ENCODE measurements at places on chromosomes 13 and 19.

- DNase-seq = peak; percentile 74
Measured at GRCh38 chr19:1001538-1002166, 1.4 kb downstream of the GRIN3B start.

GRCh38 chr19:30228113-30228834, 143.9 kb upstream of the ZNF536 start:
- no peak for DNase-seq

DNA sequence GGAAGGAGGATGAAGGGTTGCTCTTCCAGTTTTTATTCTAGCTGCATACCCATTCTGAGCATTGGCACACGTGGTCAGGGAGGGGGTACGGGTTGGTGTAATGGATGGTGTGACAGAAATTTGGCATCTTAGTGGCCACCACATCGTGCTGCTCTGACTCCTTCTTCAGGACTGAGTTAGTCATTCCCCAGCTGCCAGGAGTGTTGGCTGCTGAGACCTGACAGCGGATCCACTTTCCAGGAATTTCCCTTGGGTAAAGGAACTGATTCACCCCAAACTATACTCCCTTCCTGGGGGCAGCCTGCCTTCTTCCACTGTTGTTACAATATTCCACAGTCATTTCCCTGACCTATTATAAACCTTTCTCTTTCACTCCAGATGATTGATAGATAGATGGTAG, 595.5 kb upstream of the KLHL1 start:
- DNase-seq = no peak

- DNase-seq = no peak
Measured at GRCh38 chr19:40576151-40576584, 505 bp upstream of the SHKBP1 start.

DNA sequence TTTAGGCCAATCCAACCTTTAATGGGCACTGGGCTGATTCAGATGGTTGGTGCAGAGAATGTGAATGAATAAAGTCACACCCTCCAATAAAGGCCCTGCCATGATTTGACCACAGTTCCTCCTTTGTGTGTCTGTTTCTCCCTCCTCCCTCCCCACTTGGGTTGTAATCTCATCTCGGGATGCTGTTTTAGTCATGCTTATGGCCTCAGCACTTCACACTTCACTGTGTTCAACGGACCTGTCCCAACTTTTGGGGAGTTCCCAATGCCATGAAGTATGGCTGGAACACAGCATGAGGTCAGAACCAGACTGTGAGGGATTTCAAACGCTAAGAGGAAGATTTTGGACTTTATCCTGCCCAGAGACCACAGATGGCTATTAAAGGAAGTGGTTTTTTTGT, 5.6 kb upstream of the RAB8A start:
- DNase-seq = no peak

DNA sequence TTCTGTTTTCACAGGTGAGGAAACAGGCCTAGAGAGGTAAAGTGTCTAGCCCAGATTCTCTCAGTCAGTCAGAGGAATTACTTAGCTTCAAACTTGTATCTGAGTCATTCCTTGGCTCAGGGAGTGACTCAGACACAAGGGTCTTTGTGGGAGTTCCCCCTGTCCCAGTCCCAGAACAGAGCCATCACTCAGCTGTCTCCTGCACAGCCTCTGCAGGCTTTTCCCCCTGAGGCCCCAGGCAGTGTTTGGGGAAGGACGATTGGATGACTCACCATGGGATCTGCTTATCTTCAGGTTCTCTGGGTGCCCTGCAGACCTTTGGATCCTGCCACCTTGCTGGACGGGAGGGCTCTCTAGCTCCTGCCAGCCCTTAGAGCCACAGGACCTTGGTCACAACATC, 13.2 kb downstream of the ZNF793 start:
- DNase-seq = no peak

GRCh38 chr19:12838886-12839756, 806 bp downstream of the MAST1 start:
- DNase-seq = peak; percentile 22

- DNase-seq = no peak
Measured at GRCh38 chr19:51808333-51808986, 13.5 kb downstream of the FPR3 start.

DNA sequence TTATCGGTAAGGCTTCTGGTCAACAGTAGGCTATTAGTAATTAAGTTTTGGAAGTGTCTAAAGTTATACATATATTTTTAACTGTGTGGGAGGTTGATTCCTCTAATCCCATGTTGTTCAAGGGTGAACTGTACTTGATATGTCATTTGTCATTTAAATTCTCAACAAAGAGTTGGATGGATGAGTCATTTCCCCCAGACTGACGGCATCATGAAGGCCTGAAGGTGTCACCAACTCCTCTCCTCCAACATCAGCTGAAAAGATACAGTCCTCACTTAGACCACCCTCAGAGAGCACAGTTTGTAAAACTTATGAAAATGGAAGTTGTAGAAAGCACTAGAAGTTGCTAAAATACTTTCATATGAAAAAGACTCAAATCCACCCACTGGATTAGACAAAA, 48.8 kb downstream of the DCLK1 start:
- no peak for DNase-seq

DNA sequence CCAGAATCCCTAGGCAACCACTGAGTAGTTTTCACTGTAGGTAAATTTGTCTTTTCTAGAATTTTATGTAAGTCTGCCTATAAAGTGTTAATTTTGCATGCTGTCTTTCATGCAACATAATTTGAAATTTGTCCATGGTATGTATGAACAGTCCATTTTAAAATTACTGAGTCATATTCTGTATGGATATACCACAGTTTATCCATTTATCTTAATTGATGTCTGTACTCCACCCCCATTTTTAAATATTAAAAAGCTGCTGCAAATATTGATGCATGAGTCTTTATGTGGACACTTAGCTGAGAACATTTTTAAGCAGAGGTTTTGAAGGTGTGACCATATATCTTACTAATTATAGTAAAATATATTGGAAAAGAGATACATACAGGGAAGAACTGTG, 9.0 kb downstream of the ZNF134 start:
- no peak for DNase-seq

GRCh38 chr19:3693025-3693925, 7.0 kb downstream of the PIP5K1C start:
- no peak for DNase-seq

- no peak for DNase-seq
Measured at GRCh38 chr13:109704771-109705635, 81.4 kb downstream of the IRS2 start.

- DNase-seq = no peak
Measured at GRCh38 chr19:17765069-17765618, 13.9 kb downstream of the FCHO1 start.

DNA sequence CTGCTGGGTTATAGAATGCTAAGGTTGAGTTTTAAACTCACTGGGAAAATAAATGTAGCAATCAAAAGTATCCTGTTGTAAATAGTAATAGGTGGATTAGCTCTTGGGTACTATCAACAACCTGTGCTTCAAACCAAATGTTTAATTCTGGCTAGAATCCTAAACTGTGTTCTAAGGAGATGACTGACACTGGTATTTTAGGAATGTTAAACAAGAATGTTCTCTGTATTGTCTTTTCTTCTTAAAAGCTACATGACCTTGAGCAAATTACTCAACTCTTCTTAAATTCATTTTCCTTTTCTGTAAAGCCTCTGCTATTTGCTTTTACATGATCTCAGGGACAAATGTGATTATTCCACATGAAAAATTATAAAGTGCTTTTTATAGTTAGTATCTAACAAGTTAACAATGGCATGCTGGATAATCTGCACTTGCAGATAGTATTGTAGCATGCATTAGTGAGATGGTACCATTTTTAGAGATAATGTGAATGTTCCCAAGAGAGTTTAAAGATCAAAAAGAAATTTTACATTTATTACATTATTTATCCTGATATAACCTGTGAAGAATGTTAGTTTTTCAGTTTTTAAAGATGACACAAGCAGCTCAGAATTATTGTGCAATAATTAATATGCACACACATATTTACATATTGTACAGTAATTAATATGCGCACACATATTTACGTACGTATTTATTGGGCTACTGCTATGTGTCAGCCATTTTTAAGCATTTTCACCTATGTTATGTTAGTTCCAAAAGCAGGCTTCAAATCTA, 13.6 kb upstream of the EPSTI1 start:
- DNase-seq = no peak

GRCh38 chr19:38850436-38850975, 720 bp upstream of the HNRNPL start:
- DNase-seq = no peak

DNA sequence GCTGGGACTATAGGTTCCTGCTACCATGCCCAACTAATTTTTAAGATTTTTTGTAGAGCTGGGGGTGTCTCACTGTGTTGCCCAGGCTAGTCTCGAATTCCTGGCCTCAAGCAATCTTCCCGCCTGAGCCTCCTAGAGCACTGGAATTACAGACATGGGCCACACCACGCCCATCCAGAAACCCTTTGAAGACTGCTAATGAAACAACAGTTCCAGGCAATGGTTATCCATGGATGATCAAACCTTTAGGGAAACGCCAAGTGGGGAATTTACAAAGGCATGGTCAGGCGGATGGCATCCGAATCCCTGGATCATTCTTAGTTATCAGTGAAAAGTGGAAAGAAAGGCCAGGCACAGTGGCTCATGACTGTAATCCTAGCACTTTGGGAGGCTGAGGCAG, 16.9 kb upstream of the DNMT1 start:
- DNase-seq = no peak

DNA sequence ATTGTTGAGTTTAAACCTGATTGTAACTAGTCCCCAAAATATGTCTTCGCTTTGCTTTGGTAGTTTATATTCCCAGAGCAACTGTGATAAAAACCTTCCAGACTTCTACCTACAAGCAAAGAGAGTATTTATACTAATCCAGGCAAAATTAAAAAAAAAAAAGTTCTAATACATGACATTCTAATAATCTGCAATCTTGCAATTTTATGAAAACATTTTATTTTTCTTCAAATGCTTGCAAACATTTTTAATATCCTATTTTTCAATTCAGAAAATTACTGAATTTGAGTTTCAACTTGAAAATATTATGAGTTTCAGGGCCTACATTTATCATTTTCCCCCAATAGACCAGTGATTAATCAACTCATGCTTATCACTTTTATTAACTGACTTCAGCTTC, 830.2 kb upstream of the KLHL1 start:
- no peak for DNase-seq

GRCh38 chr13:93872376-93872775, 607.1 kb downstream of the DCT start:
- no peak for DNase-seq

DNA sequence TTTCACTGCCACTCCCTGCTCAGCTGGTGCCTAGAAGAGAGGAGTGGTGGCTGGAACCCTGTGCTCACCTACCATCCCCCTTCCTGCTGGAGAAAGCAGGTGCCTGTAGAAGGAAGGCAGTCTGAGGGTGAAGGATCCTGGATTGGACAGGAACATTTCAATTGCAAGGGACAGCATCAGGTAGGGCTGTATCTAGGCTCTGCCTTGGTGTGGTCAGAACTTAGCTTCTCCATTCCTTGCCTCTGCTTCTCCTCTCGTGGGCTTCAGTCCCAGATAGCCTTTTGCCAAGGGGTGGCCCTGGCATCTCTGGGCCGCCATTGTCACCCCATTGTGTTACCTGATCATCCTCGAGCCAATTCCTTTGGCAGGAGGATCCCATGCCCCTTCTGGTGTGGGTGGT, 73.2 kb upstream of the KCTD15 start:
- no peak for DNase-seq

- no peak for DNase-seq
Measured at GRCh38 chr13:113413898-113414282, 39.4 kb downstream of the ADPRHL1 start.

DNA sequence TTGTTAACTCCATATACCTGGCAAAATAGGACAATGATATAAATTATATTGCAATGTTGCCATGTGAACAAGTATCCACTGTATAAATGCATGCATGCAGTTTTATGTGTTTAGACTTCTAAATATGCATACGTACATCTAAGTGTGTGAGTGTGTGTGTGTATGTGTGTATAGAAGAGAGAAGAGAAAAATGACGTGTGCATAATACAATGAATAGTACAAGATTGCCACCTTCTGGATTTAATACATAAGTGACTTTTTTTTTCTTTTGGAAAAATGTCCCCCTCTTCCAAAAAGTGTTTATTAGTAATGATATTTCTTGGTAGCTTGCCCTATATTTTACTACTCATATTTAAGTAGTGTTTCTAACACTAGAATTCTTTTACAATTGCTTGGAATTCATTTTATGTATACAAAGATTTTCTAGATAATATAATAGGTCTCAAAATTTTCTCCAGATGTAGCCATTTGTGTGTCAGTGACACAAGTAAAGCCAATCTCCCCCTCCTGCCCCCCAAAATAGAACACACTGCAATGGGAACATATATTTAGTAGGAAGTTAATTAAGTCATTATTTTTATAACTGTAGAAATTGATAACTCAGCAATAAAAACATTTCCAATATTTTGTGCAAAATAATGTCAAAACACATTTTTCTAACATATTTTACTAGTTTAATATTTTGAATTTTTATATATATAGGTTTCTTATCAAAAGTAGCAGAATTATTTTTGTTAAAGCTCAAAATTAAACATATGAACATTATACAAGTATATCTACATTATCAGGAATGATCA, 783.3 kb upstream of the ATXN8OS start:
- no peak for DNase-seq

DNA sequence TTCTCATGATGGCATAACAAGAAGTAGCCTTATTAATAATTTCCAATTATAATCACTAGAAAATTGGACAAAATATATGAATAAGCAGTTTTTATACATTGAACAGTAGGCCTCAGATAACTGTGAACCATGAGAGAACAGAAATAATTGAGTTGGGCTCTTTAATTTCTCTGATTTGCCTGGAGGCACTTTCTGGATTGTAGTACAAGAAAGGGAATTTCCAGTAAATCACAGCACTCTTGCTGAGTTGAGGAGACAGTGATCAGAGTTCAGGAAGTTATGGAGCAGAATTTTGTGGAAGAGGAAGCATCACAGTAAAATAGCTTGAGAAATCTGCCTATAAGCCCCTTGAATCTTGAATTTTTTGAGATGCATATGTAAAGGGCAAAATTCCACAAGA, 216.2 kb downstream of the MAB21L1 start:
- no peak for DNase-seq

DNA sequence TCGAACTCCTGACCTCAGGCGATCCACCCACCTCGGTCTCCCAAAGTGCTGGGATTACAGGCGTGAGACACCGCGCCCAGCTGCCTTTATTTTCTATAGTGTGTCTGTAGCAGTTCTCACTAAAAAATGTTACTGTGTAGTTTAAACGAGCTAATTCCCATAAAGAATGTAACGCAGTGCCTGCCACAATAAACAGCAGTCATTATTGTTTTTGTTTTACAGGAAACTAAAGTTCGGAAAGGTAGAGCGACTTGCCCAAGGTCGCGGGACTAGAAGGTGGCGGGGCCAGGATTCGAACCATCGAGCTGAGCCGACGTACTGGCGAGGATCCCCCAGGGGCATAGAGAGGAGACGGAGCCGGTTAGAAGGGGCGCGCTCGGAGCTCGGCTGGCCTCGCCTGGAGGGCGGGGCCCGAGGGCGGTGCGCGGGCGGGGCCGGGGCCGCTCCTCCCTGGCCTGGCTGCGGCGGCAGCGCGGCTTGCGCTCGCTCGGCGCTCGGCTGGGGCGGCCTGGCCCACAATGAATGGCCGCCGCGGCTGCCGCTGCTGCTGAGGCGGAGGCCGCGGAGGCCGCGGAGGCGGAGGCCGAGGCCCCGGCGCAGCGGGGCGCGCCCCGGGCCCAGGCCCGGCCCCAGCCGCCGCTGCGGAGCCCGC, at the start of gene NACC1:
Gene NACC1, plus strand, starts transcription at position 493 of the 652 bp plus-strand sequence. CDS start 16,944 bp downstream, outside the sequence.
- DNase-seq = peak; percentile 93

GRCh38 chr13:50179977-50180376, 164.7 kb downstream of the KCNRG start:
- DNase-seq = no peak
